Peyer's patch (tissue), 4 donors: ENCODE measurements at places on chromosomes 7 and 10. TPM values are rescaled to one million over a fixed set of nuclear protein-coding genes. Genes with fewer than 3 reads are reported as not detected.

The APBB1IP gene
- 32.2 TPM for total RNA-seq

The INMT gene
- total RNA-seq = 3.2 TPM

The TPK1 gene
- total RNA-seq = 17.7 TPM

The ANKRD61 gene
- not detected for total RNA-seq

The HOGA1 gene
- total RNA-seq = not detected

The ZNF365 gene
- total RNA-seq = 0.83 TPM

The SEMA3A gene
- total RNA-seq = 12.4 TPM

The CABCOCO1 gene
- total RNA-seq = not detected

The PRLHR gene
- total RNA-seq = not detected

The DDX56 gene
- 96.4 TPM for total RNA-seq

DNA sequence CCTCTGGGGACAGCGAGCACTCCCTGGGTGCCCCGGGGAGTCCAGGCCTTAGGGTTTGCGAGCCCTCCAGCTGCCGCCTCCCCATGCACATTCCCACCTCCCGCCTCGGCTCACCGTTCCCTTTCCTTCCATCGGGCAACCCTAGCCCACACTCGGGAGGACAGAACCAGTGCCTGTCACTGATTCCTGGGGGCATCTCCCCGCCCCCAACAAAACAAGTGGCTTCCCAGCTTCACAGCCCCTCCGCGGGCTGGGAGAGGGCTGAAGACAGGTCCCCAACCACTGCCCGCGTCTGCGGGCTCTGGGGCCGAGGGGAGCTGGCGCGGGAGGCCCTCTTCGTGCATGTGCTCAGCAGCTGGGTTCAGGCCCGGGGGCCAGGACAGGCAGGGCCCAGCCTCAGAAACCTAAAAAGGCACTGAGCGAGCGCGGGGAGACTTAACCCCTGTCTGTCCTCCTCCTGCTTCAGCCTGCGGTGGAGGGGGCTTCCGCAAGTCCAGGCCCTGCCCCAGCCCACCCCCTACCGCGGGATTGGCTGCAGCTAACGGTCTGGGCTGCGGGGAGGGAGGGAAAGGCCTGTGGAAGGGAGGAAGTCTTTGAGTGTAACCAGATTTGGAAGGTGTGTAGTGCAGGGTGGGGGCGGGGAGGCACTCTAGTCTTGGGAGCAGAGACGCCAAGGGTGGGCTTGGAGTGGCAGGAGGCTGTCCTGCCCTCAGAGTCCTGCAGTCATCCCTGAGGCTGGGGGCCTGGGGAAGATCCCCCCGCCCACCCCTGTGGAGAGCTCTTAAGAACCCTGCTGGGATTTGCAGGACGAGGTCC is 1.2 kb downstream of the FLNC start:
- DNase-seq = no peak

GRCh38 chr10:115802911-115803310 is 470.1 kb downstream of the GFRA1 start:
- no peak for DNase-seq

DNA sequence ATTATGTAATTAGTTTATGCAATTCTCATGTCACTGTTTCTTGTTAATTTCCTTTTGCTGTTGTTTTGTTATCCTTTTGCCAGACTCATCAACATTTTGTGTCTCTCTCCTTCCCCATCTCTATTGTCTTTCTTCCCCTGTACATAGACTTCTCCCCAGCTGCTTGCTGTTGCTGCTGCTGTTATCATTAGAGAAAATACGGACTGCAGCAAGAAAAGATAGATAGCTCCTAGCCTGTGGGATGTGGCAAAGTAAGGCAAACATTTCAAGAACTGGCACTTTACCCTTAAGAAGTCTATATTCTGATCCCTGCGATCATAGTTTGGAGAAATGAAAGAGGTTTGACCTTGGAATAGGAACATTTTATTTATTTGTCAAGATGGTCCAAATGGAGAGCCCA is 162.2 kb downstream of the AOAH start:
- no peak for DNase-seq

- DNase-seq = no peak
These were observed 45.0 kb upstream of the ANLN start for GRCh38 chr7:36344622-36345021.

DNA sequence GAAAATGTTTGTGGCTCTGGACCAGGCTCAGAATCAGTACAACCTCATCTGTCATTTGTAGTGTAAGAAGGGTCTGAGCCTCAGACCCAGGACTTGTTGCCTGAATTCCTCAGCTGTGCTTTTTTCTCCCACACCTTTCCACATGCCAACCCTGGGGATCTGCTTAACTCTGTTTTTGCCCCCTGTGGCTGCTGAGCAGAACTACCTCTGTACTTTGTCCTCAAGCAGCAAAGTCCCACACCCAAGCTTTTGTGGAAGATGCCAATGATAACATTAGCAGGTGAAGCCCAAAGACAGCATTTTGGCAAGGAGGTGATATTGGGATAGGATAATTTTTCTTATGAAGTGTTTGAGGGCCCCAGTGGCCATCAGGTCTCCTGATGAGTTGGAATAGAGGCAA is 5.8 kb upstream of the CYP2C18 start:
- DNase-seq = no peak

- DNase-seq = no peak
These were observed 150.2 kb upstream of the INSYN2A start for GRCh38 chr10:127346604-127347003.

DNA sequence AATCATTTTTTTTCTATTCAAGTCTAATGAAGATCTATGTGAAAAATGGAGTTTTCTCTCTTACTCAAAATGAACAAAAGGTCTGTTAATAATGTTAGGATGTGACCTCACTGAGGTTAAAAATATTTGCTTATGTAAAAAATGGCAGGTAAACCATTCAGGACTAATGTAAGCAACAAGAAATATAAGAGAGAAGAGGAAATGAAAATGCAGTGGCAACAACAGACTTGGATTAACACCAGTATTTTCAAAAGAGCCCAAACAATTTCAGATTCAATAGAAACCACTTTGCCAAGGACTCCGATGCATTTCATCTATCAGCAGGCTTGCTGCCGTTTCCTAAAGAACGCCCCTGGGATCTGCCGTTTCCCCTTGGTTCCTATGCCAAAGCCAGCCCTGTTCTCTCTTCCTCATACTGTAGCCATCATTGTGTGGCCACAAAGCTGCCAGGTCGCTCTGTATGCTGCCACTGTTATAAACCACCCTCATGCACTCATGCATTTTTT is 66.4 kb downstream of the MTURN start:
- no peak for DNase-seq

GRCh38 chr7:82375713-82376112 is 67.9 kb downstream of the CACNA2D1 start:
- no peak for DNase-seq

- DNase-seq = no peak
These were observed 305.1 kb upstream of the IMMP2L start for GRCh38 chr7:111867348-111867931.

GRCh38 chr10:18906636-18907035 is 142.0 kb upstream of the MALRD1 start:
- DNase-seq = no peak

GRCh38 chr7:121544238-121544637 is 148.1 kb upstream of the FAM3C start:
- no peak for DNase-seq

DNA sequence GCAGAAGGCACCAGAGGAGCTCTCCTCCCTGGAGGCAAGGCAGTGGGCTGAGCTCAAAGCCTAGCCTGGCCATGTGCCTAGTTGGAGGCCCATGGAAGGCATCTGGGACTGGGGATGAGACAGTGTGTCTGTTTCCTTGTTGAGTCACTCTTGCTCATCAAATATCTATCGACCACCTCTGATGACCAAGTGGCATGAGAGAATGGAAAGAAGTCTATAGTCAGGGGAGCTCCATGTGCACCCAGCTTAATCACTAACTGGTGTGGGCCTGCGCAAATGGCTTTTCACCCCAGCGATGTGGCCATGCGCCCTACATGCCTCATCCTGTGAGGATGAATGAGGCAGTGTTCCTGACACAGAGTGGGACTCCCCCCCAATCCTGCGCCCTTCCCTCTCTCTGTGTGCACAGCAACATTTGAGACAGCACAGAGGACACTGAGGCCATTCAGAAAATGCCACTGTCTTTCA is 229.9 kb downstream of the RPS24 start:
- no peak for DNase-seq

- DNase-seq = no peak
These were observed 816.2 kb downstream of the NRG3 start for GRCh38 chr10:82691211-82691610.

DNA sequence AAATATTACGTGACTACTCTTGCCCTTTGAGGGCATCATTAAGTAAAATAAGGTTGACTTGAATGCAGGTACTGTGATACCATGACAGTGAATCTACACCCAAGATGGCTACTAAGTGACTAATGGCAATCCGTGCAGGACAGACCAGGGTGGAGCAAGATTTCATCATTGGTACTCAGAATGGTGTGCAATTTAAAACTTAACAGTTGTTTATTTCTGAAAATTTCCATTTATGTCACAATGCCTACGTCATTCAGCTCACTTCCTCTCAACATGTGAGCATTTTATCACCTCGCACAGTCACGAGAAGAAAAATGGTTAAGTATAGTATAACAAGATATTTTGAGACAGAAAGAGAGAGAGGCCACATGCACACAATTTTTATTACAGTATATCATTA is 50.3 kb upstream of the MET start:
- no peak for DNase-seq

DNA sequence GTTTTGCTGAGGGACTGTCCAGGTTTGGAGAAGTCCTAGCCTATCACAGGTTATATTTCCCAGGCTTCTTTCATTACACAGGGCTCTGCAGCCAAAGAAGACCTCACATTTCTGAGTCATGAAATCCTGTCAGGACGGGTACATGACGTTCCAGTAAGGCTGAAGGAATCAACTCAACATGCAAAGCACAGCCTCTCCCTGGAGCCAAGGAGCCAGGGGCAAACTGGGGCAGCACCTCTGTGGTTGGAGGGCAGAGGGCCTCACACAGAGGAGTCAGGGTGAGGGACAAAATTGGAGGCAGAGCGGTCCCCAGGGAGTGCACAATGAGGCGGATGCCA is 116.3 kb upstream of the GDF10 start:
- no peak for DNase-seq

DNA sequence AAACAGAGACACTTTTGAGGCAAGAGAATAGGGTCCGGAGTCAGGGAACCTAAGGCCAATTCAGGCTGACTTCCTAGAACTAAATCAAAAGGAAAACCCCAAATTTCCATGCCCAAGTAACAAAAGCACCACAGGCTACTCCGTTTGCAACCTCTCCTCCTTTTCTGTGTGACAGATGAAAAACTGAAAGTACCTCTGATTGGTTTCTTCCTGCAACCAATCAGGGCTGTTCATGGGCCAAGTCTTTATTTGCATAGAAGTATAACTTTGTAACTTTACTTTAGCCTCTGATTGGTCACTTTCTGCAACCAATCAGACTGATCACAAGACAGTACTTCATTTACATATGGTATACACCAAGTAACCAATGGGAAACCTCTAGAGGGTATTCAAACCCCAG is 239.9 kb upstream of the KCND2 start:
- no peak for DNase-seq

DNA sequence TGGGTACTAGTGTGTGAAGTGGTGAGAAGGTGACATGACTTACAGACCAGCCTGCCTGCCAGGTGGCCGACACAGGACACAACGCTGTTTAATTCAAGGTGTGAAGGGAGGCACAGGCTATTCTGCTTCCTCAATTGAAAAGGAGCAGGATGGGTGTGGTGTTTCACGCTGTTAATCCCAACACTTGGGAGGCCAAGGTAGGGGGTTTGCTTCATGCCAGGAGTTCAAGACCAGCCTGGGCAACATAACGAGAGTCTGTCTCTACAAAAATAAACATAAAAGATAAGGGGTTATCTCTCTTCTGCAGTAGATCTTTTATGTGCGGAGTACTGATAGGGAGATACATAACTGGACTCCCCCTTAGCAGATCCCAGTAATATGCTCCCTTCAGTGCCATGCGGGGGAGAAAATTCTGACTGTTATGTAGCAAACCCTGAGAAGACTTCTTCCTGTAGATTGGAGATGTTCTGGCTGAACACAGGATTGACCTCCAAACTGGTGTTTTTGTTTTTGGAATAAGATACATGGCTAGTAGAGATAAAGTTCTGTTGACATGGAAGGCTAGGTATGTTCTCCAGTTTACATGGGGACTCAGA is 63.2 kb downstream of the CCNY start:
- DNase-seq = no peak

- DNase-seq = no peak
These were observed 630.7 kb upstream of the GRM3 start for GRCh38 chr7:86012971-86013370.

GRCh38 chr7:73828107-73828803 is 2.5 kb upstream of the CLDN4 start:
- peak; percentile 90 for DNase-seq

- DNase-seq = no peak
These were observed 52.7 kb downstream of the GNA12 start for GRCh38 chr7:2791390-2791789.

GRCh38 chr10:45592432-45592831 is 80.1 kb downstream of the ZFAND4 start:
- DNase-seq = no peak

GRCh38 chr10:91229683-91230082 is 9.2 kb downstream of the PCGF5 start:
- DNase-seq = no peak

- no peak for DNase-seq
These were observed 204.7 kb downstream of the DGKI start for GRCh38 chr7:137642031-137642430.

DNA sequence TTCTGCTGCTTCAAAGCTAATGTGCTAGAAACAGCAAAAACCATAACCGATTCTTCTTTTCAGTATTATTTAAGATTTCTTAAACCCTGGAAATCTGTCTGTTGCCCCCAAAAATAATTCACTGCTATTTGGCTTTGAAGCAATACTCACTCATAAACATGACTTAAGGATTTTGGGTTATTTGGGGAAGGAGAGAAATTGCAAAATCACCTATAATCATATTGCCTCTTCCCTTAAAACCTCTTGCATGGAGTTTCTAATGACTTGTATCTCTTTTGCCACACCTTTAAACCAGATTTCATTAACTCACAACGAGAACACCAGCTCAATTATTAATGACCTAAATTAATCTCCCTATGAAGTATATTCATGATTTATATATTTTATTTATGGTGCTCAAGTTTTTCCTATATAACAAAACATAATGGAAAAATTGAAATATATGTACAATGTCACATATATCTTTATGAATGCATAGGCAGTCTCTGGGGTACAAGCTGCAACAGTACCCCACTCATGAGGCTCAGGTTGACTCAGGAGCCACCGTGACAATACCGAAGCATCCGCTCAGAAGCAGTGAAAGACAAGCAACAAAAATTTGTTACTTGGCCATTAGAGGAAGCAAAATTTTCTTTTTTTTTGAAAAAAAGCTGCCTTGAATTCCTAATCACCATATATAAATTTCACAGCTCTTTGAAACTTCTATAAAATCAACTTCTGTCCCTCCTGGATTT is 3.0 kb downstream of the NAMPT start:
- no peak for DNase-seq

DNA sequence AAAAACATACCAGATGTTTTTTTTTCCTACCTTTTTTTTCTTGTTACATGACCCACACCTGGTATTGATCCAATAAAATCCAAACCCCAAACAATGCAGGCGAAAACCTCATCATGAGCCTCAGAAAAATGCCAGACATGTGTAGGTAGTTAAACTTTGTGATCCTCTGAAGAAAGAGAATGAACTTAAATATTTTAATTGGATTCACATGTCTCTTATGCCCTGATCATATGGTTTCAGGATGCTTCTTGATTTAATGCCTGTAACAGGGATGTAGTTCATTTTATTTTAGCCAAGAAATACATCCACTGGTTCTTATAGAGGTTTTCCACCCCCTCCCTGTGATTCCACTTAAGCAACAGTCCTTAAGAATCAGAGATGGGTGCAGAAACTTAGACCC is 451.6 kb downstream of the TYW1 start:
- no peak for DNase-seq

- DNase-seq = no peak
These were observed 562.9 kb downstream of the GFRA1 start for GRCh38 chr10:115710136-115710535.
